RCC 7860 (cell line): ENCODE measurements at places on chromosomes 6 and 20.

DNA sequence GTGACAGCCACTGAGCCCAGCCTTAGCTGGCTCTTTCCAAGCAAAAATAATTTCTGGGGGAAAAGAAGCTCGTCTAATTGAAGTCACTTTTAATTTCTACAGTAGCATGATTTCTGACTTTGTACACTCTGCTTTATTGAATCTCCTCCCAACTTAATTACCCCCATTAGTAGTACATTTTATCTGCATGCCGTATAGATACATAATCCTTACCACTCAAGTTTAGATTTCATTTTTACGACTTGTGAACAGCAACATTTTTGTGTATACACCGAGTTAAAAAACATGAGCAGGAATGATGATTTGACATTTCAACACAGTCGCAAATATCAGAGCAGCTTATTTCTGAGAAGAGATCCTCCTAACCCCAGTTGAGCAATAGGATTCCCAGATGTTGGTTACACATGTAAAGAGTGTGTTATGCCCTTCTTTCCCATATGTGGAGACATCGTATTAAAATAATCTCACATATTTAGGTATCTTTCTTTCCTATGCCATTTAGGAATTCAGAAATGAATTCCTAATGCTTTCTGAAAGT is 127.3 kb upstream of the MTHFD1L start:
- DNase-seq = no peak

- no peak for DNase-seq
These were observed 475.6 kb upstream of the CHD6 start for GRCh38 chr20:42093542-42094440.

- DNase-seq = no peak
These were observed 35.8 kb upstream of the TPD52L1 start for GRCh38 chr6:125117818-125118217.

- peak; percentile 17 for DNase-seq
These were observed 65.9 kb downstream of the TMEM244 start for GRCh38 chr6:129795261-129795660.

DNA sequence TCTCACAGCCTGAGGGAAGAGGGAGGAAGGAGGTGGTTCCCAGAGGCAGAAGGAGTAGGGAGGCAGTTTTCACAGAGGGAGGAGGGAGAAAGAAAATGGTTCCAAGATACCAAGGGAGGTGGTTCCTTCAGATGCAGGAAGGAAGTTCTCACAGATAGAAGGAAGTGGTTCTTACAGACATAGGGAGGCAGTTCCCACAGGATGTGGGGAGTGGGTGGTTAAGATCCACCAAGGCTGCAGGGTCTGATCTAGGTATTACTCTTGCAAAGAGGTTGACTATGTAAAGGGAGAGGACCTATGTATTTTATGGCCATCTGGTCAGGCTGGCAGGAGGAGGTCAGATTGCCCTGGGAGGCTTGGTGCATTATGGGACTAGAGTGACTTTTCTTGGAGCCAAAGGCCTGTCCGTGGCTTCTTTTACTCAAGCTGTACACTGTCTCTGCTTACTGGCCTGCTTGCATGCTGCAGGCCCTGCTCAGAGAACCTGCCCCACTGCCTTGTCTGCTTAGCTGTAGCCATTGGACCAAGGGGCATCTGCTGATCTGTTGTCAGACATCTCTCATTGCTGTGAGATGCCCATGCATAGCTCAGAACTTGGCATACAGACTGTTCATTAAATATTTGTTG is 283.7 kb downstream of the DHX35 start:
- DNase-seq = no peak

DNA sequence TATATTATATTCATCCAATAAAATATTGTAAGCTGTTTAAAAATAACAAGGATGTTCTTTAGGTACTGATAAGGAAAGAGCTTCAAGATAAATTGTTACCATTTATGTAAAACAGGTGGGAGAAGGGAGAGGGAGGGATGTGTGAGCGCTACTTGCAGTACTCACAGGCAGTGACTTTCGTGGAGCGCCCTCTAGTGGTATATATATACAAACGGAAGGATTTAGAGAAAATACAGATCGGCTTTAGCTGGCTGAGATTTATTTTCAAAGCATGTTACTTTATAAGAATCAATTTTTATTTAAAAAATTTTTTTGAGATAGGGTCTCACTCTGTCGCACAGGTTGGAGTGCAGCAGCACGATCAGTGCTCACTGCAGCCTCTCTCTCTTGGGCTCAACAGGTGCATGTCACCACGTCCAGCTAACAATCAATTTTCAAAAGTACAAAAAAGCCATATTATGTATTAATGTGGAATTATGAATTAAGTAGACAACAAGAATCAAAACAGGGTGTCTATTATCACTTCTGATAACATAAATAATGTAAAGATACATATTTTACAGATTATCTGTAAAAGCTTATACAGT is 3.3 kb upstream of the MOG start:
- peak; percentile 59 for DNase-seq

- no peak for DNase-seq
These were observed 3.1 kb downstream of the PLAGL2 start for GRCh38 chr20:32204205-32205109.

- DNase-seq = no peak
These were observed 47.0 kb upstream of the PRND start for GRCh38 chr20:4674672-4675071.

GRCh38 chr20:21096321-21097043 is 9.7 kb downstream of the LINC00237 start:
- DNase-seq = no peak

- no peak for DNase-seq
These were observed 124.7 kb downstream of the QKI start for GRCh38 chr6:163539101-163539762.

DNA sequence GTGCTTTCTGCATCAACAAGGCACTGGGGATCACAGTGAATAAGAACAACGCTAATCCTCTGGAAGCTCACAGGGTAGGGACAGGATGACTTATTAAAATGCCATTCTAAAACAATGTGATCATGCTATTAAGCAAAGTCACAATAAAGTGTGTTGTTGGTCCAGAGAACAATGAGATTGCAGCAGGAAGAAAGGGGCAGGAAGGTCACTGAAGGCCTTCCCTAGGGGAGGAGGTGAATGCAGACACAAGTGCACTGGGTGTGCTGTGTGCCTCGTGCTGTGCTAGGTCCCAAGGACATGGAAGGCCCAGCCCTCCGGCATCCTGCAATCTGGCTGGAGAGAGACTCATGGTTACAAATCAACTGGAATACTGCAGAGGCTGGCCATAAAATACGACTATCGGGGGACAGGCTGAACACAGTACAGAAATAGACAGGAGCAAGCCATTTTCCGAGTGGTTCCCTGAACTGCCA is 55.7 kb downstream of the LYRM4 start:
- no peak for DNase-seq

DNA sequence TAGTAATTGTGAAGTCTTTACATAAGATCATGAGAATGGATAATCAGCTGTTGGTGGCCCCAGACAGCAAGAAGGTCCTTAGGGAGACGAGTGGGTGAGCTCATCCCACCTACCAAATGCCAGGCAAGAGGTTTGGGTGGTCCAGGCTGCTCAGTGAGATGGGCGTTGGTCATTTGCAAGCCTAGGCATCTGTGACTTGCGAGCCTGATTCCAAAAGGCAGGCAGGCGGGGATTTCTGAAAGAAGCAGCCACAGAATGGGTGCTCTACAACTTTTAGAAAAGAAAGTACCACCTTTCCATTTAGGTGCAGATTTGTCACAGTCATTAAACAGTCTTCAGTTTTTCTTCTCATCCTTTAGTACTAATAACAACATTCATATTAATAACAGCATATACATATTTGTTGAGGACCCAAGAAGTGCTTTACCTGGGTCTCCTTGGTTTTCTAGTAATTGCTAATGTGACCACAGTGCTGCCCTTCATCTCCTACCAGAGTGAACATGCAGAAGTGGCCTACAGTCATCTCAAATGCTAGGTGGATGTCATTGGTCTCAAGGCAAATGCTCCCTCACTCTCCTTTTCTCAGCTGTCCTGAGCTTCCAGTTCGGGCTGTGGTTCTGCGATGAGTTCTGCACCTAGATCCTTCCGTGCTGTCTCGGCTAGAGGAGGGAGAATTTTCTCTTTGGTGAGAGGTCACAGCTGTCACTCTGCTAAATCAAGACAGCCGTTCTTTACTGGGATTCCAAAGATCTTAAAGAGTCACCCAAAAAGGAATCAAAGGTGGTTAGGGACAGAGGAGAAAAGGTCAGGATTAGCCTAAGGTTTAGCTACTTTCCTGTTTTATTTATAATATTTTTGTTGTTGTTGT is 2.7 kb downstream of the WRNIP1 start:
- no peak for DNase-seq

DNA sequence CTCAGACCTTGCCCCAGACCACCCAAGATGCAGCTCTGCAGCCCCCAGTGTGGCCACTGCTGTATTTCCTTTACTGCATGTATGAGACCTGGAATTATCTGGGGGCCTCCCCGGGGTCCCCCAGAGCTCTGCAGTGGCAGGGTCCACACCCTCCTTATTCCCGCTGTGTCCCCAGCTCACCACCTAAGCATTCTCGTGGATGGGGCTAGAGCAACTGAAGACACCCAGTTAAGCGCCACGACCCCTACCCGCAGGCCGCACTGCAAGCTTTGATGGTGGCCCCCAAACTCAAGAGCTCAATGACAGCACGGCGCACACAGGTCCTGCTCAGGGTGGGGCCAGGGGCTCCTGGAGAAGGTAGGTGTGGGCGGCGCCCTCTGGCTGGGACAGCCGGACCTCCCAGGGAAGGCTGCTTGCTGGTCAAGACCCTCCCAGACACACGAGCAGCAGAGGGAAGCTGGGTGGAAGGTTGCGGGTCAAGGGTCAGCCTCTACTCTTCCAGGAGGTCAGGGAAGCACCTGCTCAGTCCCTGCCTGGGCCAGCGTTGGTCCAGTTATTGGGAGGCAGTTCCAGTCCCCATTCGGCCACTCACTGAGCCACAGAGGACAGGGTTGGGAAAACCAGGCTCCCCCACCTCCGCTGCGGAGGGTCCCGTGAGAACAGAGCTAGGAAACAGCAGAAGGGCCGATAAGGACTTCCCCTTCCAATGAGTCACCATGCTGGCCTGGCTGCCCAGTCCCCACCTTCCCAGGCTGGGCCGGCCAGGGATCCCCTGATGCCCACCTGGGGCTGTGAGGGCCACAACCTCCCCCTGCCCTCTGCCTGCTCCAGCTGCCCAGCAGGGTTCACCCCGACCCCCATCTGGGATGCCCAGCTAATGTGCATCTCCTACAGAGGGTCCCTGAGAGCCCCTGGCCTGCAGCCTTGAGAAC is 2.9 kb downstream of the LAMA5 start:
- no peak for DNase-seq

GRCh38 chr6:169997187-169997929 is 245.9 kb downstream of the ERMARD start:
- DNase-seq = no peak

DNA sequence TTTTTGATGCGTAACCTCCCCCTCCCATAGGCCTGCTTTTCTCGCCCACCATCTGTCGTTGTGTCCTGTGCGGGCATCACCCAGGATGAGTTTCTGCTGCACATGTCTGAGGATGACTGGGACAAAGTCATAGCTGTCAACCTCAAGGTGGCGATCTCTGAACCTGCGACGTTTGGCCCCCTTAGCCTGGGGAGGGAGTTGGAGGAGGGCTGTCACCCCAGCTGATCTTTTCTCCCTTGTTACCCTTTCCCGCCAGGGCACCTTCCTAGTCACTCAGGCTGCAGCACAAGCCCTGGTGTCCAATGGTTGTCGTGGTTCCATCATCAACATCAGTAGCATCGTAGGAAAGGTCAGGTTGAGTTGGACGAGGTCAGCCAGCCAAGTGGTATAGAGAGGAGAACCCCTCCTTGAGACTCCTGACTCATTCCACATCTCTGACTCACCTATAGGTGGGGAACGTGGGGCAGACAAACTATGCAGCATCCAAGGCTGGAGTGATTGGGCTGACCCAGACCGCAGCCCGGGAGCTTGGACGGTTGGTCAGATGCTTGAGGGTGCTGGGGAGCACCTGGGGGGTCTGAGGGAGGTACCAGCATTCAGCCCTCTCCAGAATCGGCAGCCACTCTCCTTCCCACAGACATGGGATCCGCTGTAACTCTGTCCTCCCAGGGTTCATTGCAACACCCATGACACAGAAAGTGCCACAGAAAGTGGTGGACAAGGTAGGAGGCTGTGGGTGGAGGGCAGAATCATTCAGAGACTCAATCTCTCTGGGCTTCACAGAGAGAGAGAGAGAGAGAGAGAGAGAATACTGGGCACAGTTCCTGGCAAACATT is 954 bp downstream of the HSD17B8 start:
- DNase-seq = peak; percentile 97

DNA sequence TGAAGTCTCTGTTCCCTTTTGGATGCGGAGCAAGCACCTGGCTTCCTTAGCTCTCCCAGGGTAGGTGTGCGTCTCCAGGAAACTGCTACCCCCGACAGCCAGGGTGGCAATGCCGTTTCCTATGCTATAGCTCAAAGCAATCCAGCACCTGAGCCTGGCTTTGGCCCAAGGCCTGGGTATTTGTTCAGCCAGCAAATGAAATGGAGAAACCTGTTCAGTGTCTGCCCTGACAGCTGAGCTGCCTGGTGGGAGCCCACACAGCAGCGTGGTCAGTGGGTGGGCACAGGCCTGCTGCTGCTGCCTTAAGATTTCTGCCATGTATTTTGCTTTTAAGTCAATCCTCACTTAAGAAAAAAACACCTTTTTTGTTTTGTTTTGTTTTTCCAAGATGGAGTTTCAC is 13.7 kb downstream of the SPATA2 start:
- DNase-seq = no peak

GRCh38 chr6:106899697-106900096 is 74.8 kb downstream of the CD24 start:
- DNase-seq = no peak

DNA sequence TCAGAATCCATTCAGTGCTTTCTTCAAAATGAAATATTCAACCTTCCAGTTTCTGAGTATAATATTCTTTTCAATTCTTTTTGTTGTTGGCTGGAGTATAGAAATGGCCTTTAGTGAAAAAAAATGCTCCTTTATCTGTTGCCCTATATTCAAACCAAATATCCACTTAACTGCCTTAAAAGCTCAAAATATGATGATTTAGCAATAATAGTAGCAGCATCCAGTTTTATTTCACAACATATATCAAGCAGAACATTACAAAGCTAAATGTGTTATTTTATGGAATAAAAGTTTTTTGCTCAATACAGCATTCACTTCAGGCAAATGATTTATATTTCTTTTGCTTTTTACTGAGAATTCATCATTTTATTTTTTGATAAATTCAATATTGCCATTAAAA is 322.4 kb upstream of the EYS start:
- no peak for DNase-seq

- no peak for DNase-seq
These were observed 372.6 kb downstream of the QKI start for GRCh38 chr6:163786995-163787671.

- DNase-seq = no peak
These were observed 6.0 kb upstream of the MRAP2 start for GRCh38 chr6:84027340-84028181.
